ENCODE measurements at places on chromosomes 3 and 15.

DNA sequence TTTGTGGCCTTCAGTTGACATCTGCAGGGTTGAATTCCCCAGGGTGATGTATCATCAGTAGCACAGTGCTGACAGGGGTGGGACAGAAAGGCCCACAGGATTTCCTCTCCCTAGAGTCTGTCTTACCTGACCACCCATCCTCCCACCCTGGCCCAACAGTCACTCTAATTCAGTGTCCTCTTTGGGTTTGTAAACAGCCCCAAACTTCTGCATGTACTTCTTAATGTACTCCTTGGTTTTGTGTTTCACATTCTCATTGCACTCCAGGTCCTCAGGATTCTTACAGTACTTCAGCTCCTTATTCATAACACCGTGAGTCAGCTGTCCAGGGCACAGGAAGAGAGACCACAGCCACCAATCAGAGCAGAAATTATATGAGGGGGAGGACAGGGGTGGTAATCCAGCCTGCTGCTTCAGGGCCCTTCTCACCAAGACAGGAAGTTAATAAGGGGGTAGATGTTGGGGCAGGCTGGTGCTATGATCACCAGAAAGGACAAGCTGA, 37.5 kb downstream of the NBEAL2 start:
- no peak for DNase-seq

DNA sequence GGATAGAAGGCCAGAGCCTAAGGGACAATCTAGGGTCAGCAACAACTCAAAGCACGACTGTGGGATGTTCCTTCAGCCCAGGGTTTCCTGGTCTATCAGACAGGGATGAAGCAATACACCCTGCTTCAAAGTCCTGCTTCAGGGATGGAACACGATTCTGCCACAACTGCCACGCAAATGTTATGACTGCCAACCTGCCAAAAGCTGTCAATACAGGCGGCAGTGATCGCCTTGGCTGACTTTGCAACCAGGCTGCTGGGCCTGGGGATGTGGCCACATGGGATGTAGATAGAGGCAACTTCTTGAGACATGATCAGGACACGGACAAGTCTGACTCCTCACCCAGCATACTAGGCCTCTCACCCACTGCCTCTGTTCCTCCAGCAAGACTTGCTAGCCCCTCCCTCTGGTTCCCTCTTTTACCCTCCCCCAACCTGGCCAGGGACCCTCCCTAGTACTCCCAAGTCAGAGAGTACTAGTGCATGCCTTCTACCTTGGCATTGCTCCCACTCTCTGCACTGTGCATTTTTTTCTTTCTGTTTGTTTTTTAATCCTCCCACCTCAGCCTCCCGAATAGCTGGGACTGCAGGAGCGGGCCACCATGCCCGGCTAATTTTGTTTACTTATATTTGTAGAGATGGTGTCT, 7.6 kb downstream of the CCDC12 start:
- DNase-seq: no peak

DNA sequence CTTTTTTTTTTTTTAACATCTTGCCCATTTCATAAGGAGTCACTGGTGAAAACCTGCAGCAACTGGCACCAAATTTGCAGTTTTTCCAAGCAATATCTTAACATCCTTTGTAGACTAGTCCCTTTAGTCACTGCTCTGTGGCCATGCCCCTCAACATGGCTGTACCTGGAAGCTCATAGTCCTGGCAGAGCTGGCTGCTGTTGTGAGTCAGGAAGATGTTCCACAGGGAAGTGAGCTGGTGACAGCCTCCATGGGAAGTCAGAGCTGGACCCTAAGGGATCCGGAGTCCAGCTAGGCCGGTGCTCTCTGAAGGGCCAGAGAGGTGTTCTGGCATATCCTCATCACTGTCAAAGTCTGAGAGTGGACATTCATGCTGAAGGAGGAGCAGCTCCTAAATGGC, 99.3 kb upstream of the ZBED2 start:
- no peak for DNase-seq

DNA sequence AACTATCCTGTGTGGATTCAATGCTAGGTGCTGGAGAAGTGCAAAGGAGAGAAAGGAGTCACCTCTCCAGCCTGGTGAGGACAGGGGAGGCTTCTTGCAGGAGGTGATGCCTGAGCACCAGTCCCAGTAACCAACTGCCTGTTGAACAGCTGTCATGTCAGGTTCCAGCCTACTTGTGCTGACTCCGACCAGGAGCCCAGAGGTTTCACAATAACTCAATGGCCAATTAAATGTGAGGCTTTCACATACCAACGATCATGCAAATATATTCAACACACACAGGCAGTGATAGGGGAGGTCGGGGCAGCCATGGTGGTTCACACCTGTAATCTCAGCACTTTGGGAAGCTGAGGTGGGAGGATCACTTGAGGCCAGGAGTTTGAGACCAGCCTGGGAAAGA, 7.7 kb downstream of the SORD start:
- no peak for DNase-seq

DNA sequence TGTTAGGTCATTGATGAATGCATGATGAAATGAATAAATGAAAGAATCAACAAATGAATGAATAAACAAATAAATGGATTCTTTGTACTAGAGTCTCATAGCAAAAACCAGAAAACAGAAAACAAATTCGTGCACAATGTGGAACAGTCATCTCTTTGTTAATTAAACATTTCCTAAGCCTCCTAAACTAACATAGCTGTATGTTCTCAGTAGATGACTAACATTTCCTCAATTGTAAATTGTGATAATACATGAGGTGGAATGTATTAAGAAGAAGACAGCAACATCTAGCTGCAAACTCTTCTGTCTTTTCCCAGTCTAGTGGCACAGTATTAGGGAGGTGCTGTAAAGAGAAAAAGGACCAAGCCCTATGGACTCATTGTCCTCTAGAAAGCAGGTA, 1021.0 kb downstream of the MCTP2 start:
- no peak for DNase-seq

DNA sequence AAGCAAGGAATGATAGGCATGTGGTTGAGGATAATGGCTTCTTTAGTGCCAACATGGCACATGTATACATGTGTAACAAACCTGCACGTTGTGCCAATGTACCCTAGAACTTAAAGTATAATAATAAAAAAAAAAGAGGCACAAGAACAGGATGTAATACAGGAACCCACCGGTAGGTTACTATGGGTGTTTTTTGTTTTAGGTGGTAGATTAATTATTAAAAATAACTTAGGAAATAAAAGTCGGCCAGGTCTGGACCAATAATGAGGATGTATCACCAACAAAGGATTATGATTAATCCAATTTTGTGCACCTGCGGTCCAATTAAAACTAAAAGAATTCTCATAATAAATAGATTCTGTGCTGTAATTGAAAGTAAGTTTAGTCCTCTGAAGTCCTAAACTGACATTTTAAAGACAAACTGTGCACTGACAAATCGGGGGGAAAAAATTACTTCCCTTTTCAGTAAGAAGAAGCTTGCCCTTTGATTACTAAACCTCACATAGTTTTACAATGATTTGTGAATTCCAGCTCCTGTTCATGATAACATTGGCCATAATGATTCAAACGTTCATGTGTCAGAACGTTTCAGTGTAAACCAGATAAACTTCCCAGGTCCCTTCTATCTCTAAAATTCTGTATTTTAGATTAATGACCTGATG, 62.2 kb downstream of the CASR start:
- DNase-seq: no peak

GRCh38 chr15:98580572-98580971, 67.8 kb upstream of the IGF1R start:
- DNase-seq: no peak

DNA sequence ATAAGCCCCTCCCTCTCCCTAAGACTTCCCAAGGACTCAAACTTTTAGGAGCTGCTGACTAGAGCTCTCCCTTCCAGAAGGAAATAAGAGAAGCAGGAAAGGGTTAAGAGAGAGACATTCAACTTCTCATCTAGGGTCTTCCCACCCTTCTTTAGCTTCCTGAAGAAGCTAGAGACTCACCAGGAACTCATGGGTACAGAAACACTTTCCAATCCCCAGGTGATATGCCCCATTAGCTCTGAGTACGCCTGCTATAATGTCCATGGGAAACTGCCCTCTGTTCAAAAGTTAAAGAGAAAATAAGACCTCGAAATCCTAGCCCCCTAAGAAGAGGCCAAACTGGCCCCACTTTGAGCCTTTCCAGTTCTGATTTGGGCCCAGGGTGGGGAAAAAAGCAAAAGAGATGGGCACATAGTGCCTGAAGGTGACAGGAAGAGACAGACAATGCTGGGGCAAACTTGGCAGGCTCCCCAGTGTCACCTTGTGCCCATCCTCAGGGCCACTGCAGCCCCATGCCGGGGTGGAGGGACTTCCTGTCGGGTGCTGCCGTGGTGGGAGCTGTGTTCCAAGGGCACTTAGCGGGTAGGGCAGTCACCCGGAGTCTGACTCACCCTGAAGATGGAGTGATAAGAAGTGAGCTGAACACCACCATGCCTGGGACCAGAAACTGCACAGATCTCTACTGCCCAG, 29.5 kb downstream of the CCDC12 start:
- DNase-seq: peak; percentile 26

GRCh38 chr3:66138336-66139313, 82.2 kb upstream of the SLC25A26 start:
- no peak for DNase-seq

DNA sequence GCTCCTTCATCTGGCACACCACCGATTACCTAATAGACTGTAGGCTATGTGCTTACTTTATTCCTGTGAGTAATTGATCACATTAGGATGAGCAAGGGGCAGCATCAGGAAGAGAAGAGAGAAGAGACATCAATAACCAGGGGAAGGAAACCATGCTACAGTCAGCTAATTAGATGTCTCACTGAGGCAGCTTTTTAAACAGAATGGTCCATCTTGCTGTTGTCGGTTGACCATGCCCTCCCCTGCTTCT, 278.4 kb downstream of the RPLP1 start:
- DNase-seq: no peak

DNA sequence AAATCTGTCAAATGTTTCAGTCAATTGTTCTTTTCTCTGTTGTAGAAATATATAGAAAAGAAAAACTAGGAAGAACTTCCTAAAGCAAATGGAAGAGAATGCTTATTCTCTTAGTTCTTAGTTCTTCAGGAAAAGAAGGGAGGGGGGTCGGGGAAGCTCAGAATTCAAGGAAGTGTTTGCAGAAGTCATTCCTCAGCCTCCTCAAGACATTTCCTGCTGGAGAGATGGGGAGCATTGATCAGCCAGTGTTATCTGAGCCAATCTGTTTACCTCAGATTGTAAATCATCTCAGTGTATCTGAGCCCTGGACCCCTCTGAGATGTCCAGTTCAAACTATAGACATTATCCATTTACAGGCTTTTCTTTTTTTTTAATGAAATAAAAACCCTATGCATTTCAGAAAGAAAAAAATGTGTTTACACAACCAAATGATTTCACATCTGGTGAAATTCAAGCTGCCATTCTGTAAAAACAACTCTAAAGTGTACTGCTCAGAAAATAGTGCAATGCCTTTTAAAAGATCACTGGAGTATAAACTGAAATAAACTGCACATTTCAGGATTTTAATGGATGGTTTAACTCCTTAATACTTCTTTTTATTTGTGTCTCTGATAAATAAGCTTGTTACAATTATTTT, 460.7 kb downstream of the ROBO1 start:
- DNase-seq: no peak

DNA sequence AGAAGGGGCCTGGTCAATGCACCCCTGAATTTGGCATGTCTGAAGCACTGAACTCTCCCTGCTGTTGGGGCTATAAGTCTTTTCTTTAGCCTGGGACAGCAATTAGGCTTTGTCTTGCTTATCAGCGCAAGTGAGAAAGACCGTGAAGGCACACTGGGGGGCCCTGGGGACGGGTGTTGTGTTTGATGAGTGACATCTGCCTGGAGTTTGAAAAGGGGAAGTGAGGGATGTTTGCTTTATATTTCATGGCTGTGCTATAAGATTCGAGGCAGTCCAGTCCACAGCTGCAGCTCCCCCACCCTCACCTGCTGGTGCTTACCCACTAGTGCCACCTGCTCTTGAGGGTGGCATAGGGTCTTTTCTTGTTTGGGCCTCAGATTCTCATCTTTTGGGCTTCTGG, 44.8 kb downstream of the CEMIP start:
- DNase-seq: no peak

DNA sequence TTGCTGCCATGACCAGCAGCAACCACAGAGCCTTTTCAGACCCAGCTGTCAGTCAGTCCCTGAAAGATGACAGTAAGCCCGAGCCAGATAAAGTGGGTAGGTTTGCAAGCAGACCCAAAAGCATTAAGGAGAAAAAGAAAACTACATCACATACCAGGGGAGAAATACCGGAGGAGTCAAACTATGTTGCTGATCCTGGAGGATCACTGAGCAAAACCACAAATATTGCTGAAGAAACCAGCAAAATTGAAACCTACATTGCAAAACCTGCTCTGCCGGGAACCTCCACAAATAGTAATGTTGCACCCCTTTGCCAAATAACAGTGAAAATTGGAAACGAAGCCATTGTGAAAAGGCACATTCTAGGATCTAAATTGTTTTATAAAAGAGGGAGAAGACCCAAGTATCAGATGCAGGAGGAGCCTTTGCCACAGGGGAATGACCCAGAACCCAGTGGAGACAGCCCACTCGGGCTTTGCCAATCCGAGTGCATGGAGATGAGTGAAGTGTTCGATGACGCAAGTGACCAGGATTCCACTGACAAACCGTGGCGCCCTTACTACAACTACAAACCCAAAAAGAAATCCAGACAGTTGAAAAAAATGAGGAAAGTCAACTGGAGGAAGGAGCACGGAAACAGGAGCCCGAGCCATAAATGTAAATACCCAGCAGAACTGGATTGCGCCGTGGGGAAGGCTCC, 42.1 kb upstream of the RASA2 start:
- no peak for DNase-seq

- DNase-seq: no peak
Measured at GRCh38 chr15:30827625-30828303, 76.0 kb upstream of the FAN1 start.

- no peak for DNase-seq
Measured at GRCh38 chr3:107206945-107207344, 170.3 kb upstream of the CCDC54 start.

DNA sequence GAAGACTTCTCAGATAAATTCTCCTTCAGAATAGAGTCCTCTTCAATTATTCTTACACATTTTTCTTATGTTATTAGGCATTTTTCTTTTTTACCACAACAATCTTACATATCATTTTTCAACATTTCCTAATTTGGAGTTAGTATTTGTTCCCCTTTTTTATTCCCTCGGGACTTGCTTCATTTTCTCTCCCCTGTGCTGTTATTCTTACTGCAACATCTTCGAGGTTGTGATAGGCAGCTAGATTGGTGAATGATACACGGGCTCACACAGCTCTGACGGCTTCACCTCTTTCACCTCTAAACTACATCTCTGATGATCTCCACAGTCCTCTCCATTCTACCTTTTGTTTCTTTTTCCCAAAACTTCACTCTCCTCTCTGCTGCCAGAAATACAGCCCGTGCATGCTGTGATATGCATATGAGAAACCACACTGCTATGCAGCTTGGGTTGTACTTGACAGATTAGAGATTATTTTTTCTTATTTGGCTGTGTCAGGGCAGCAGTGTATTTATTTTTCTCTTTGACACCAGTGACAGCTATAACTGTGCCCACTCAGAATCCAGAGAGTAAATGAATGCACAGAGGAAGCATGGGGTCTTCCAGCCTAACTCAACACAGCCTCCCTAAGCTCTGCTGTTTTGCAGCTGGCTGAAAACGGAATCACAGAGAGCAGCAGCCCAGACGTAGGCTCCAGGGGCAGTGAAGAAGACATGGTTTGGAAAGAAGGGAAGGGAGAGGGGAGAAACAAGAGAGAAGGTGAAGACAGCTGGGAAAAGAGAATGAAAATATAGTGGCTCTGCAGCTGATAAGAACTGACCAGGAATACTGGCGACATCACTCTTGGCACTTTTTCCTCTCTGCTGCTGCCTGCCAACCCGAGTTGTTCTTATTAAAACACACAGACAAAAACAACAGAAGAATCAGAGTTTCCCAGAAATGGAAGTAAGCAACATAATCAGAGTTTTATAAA, 61.8 kb downstream of the SLC9A9 start:
- no peak for DNase-seq

Measured in T follicular helper cell (primary cell).